ENCODE measurements at places on chromosomes 13 and 19.

GRCh38 chr13:106362707-106363106 is 172.8 kb downstream of the EFNB2 start:
- no peak for DNase-seq

- no peak for DNase-seq
These were observed 7.6 kb upstream of the HMG20B start for GRCh38 chr19:3565139-3565538.

DNA sequence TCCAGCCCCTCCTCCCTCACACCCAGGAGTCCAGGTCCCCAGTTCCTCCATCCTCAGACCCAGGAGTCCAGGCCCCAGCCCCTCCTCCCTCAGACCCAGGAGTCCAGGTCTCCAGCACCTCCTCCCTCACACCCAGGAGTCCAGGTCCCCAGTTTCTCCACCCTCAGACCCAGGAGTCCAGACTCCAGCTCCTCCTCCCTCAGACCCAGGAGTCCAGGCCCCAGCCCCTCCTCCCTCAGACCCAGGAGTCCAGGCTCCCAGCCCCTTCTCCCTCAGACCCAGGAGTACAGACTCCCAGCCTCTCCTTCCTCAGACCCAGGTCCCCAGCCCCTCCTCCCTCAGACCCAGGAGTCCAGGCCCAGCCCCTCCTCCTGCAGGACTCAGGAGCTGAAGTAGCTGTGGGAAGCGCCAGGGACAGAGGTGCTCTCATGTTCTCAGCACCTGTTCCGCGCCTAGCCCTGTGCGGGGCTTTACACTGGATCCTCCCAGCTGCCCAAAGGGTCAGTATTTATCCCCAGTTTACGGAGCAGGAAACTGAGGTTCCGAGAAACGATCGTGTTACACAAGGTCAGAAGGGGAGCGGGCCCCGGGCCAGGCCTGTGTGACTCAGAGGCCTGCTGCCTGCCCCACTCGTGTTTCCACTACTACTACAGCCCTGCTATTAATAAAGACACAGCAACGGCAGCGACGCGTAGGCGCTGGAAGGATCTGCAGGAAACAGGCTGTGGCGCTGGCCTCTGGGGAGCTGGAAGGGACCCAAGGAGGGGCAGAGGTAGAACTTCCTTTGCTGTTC is 1.7 kb upstream of the SBK3 start:
- DNase-seq, result peak; percentile 25

DNA sequence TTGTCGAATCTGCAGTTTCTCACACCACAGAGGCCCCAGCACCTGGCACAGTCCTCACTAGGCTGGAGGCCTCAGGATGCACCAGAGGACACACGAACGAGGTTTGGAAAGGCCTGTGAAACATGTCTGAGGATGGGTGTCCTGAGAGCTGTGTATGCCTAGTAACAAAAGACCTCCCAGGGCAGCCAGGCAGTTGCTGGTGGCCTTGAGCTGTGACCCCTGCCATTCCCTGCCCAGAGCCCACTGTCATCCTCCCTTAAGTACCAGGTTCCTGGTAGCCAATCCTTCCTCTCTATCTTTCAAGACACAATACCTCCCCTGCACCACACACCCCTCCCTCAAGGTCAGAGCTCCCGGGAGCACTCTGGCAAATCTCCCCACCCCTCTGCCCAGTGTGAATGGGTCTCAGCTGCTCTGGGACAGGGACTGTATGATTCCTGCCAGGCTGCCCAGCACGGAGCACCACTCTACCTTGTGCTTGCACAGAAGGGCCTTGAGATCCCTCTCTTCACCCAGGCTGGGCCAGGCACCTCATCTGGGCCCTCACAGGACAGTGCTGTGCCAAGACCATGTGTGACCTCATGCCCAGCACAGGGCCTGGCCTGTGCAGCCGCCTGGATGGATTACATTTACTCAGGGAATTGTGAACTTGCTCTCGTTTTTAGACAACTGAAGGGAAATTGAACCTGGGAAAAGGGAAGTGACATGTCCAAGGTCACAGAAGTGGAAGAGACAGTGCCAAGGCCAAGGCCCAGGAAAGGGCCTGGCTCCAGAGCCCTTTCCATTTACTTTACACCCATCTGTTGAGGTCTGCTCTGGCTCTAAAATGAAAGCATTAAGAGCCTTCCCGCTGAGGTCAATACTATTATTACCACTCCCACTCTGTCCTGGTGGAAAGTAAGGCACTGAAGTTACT is 2.2 kb downstream of the ZNF787 start:
- DNase-seq, result no peak

DNA sequence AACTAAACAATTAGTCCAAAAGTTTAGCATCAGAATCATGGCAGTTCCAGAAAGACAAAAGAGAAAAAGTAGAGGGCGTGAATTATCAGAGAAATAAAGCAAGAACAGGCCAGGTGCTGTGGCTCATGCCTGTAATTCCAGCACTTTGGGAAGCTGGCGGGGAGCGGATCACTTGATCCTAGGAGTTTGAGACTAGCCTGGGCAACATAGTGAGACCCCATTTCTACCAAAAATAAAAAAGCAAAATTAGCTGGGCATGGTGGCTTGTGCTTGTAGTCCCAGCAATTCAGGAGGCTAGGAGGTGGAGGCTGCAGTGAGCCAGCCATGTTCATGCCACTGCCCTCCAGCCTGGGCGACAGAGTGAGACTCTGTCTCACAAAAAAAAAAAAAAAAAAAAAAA is 18.4 kb downstream of the ARL11 start:
- no peak for DNase-seq

- no peak for DNase-seq
These were observed 12.1 kb downstream of the SAE1 start for GRCh38 chr19:47142779-47143178.

DNA sequence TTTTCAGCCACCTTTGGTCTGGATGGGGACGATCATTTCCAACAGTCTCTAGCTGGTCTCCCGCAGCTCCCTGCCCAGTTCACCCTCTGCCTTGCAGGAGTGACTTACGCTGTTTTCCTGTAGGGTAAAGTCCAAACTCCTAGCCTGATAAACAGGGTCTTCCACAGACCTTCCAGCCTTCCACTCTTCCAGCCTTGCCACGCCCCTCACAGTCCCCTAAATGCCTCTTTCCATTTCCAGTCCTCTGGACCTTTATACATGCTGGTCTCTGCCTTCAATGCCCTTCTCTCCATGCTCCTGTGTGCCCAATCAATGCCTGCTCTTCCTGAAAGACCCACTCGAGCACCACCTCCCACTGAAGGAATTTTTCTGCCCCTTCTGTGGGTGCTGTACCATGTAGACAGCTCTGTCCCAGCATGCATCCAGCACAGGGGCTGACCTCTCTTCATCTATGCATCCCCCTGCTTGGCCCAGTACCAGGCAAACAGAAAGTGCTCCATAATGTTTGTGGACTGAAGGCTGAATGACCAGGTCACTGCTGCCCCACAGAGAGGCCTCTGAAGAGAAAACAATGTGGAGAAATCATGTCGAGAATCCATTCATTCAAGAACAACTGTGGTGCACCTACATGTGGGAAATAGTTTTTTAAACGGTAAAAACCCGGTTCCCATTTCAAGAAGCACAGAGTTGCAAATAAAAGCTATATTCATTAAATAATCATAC is 4.6 kb downstream of the ATP7B start:
- no peak for DNase-seq

DNA sequence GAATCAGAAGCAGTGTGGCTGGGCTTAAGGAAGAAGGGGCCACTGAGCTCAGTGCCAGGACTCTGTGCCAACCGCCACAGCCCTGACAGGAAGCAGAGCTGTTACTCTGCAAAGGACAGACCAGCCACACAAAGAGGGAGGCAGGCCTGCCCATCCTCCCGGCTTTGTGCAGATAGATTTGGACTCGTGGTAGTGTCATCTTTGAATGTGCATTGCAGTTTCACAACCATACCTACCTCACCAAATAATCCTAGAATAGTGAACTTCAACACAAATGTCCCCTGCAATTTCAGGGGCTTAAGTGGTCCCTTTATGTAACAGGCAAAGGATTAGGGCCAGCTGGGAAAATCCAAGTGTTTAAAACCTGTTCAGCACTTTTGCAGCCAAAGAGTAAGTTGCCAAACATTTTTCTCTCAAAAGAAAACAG is 55.1 kb upstream of the CLDN10 start:
- DNase-seq, result no peak

DNA sequence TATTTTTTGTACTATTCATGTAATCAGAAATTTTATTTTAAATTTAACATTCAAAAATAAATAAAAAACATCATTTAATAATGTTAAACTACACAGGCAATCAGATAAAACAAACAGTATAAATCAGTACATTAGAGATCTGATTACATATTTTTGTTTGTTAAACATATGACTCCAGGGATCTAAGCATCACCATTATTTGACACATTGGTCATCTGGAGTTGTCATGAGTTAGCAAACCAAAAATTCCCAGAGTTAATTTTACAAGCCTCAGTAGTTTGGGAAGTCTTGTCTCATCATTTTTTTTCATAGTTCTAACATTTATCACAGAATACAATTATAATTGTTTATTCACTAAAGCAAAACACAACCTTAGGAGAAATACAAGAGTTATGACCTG is 770.8 kb upstream of the SLITRK6 start:
- DNase-seq, result no peak

DNA sequence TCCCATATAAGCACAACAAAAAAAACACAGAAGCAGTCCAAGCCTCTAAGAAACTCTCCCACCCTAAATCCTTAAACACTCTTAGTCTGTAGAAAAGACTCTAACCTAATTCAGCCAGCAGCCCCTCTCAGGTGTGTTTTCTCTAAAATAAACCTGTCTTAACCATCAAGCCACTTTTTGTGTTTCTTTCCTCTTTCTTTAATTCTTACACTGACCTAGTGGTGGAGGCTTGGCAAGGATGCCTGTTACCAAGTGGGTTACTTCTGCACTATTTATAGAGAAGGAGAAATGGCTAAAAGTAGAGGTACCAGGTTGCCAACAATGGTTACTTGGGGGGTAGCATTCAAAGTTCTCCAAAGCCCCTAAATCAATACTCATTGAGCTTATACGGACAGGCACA is 43.7 kb downstream of the ZNF333 start:
- DNase-seq, result no peak

DNA sequence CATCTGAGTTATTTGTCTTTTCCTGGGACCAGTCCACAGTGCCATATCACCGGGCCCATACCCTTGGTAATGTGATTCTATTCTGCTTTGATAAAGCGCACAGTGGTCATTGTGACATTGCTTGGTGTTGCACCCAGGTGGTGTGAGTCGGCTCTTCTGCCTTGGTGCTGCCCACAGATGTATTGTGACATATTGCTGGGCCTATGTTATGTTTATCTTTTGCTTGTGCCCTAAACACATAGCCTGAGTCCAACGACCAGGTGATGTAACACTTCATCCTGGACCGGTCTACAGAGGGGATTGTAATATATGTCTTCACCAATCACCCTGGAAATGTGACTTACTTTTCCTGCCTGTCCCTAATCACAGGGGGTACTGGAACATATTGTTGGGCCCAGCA is 23.7 kb upstream of the ZNF254 start:
- no peak for DNase-seq

GRCh38 chr19:12841094-12841493 is 2.8 kb downstream of the MAST1 start:
- DNase-seq, result peak; percentile 93

- peak; percentile 61 for DNase-seq
These were observed 32.5 kb downstream of the CCDC70 start for GRCh38 chr13:51894239-51894638.

DNA sequence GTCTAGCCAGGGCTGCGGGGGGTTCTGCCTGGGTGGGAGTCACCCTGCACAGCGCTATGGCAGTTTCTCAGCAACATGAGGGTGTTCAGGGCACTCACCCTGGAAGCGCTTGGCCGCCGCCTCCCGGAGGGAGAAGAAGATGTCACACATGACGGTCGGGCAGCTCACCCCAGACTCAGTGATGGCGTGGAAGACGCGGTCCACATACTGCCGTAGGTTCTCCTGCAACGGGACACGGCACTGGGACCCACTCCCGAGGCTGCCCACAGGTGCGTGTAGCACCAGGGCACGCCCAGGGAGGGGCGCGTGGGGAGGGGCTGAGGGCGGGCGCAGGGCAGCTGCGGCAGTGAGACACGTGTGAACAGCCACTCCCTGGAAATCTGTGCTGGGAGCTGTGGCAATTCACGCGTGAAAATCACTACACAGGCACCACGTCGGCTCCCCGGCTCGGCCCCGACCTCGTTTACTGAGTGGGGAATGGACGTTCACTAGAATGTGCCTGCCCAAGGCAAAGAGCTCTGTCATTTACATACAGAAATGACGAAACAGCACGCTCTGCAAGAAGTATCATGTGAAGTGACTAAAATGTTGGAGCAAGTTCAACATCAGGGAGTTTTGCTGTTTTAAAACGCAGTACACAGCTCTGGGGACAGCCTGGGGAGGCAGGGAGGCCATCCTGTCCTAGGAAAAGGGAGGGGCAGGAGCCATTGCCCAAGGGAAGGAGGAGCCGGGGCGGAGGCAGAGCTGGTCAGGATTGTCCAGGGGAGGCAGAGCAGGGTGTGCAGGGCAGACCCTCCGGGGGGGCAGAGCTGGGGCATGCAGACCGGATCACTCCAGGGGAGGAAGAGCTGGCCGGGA is 41.5 kb upstream of the C13orf46 start:
- no peak for DNase-seq

DNA sequence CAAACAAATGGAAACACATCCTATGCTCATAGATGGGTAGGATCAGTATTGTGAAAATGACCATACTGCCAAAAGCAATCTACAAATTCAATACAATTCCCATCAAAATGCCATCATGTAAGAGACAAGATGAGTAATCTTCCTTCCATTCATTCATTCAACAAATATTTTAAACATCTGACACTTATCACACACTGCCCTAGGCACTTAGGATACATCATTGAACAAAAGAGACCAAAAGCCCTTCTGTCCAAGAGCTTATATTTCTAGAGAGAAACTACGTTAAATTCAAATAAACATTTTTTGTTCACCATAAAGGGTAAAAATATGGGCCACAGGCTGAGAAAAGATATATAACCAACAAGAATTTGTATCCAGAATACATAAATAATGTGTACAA is 20.5 kb upstream of the LHFPL6 start:
- no peak for DNase-seq

DNA sequence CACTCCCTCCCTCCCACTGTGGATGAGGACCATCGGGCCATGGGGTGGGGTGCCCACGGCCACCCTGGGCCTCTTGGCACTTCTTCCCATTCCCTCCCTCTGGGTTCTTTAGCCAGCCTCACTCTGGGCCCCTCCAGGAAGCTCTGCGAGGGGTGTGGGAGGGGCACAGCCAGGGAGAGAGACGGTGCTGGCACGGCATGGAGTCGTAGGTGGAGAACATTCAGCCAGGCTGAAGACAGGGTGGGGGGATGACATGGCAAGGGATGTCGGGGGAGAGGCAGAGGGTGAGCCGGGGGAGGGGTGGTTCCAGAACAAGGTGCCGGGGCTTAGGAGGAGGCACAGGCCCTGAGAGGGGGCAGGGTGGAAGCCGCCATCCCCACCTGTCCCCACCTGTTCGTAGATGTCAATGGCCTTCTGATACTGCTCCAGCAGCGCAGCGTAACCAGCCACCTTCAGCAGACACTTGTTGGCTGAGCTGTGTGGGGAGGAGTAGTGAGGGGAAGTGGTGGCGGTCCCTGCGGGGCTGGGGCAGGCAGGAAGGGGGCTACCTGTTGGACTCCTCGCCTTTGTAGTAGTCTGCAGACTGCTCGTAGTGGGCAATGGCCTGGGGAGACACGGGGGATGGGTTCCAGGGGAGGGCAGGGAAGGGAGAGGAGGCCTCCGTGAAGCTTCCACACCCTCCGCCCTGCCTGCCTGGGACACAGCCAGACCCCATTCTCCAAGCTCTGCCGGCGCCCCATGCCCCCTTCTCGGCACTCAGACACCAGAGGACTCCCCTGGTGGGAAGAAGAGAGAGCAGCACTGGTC is 8.8 kb upstream of the KPTN start:
- no peak for DNase-seq
